ENCODE measurements at places on chromosomes 3 and 15.

GRCh38 chr3:40267937-40268724 lies 41.4 kb upstream of the EIF1B start:
- no peak for DNase-seq

GRCh38 chr3:184769382-184770170 lies 42.4 kb upstream of the VPS8 start:
- DNase-seq = no peak

GRCh38 chr3:44954962-44955361 lies 21.0 kb downstream of the ZDHHC3 start:
- no peak for DNase-seq

- DNase-seq = peak; percentile 9
These were observed 75.2 kb upstream of the MYZAP start for GRCh38 chr15:57516327-57517029.

- DNase-seq = peak; percentile 36
These were observed 4.1 kb upstream of the PAK6 start for GRCh38 chr15:40234783-40235182.

GRCh38 chr15:25713736-25714537 lies 149.2 kb downstream of the ATP10A start:
- no peak for DNase-seq

GRCh38 chr3:43338295-43338694 lies 52.0 kb downstream of the SNRK start:
- peak; percentile 5 for DNase-seq

DNA sequence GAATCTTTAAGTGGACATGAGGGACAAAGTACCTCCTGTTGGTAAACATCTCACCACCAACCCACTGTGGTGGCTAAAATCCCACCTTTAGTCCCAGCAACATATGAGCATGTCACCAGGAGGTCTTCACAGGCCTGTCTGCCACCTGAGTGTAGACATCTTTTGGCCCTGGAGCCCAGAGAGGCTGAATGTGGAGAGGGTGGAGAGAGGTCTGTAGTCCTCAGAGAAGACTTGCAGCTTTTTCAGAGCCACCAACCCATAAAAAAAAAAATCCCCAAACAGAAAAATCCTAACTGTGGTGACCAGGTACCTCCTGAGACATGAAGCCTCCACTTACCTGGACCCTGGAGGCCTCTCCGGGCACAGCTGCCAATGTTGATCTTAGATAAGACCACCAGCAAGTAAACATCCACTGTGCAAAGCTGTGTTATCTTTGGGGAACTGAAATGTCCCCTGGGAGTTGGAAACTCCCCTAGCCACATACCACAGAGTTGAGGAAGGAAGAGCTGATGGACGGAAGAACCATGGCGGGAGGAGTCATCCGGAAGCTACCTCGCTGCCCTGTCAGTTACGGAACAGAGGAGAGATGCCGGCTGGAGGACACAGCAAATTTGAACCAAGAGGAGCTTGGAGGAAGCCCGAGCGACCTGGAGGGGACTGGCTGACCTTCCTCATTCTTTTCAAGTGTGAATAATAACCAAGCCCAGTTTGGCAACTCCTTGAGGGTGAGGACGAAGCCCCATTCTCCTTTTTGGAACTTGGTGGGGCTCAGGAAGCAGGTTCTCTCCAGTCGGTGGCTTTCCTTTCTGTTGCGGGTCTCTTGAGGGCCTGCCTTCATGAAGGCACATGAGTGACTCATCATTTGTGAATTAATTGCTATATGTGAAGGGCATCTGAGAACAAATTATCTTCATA lies at the start of gene GHRL:
TSS of gene GHRL (minus strand) at position 443 of the 915 bp plus-strand sequence. CDS start 2,767 bp downstream, outside the sequence.
- DNase-seq = no peak

- DNase-seq = no peak
These were observed 8.6 kb upstream of the PPM1L start for GRCh38 chr3:160747422-160747821.

- no peak for DNase-seq
These were observed 54.3 kb upstream of the SMAD3 start for GRCh38 chr15:67010898-67011616.

GRCh38 chr3:56629451-56629850 lies 53.6 kb downstream of the TASOR start:
- no peak for DNase-seq

DNA sequence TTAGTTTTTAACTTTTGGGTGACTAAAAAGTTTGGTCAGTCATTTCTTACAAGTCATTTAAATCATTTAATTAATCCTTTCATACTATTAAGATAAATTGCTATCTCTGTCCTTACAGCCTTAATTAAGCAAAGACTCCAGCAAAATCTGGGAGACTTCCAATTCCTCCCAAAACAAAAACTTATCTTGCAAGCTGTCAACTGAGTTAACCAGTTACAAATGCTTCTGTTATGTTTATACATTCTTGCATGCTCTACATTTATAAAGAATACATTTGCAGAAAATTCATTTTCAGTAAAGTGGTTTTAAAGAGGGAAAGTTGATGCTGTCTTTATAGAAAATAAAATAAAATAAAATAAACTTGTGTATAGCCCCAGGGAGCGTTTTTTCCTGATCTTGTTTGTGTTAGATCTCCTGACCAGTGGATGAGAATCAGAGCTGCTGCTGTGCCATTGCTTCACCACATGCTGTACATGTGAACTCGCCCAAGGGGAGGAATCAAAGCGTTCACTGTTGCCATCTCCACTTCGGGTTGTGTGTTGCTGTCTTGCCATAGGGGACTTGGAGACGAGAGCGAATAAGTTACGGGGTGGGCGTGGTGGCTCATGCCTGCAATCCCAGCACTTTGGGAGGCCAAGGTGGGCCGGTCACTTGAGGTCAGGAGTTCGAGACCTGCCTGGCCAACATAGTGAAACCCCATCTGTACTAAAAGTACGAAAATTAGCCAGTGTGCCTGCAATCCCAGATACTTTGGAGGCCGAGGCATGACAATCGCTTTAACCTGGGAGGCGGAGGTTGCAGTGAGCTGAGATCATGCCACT lies 5.5 kb downstream of the CCR4 start:
- no peak for DNase-seq

DNA sequence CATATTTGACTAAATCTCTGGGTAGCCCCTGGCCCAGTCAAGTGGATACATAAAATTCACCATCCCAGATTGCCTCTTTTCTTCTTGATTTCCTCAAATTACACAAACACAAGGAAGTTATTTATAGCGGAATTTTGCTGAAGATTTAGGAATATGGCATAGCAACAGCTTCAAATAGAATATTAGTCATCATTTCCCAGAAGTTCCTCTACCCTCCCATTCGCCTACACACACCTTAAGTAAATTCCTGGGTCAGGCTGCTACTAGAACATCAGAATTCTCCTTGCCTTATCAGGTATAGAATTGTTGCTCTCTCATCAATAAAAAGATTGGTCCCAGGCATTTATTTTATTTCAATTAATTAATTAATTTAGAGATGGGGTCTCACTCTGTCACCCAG lies 31.6 kb downstream of the MESD start:
- no peak for DNase-seq

DNA sequence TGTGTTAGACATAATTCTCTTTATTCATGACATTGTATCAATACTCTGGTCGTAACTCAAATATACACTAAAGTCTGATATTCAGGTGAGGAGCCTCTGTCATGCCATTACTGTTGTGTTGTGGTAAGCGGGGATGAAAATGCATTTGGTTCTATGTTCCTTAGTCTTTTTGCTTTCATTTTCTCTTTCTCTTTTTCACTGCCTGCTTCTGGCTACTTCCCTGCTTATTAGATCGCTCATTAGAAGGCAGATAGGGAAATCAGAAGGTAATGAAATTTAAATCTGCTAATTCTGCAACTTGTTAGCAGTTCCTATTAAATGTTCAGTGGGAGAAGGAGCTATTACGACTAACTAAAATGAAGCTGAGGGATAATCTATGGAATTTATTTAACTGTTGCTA lies 345.0 kb downstream of the GRM7 start:
- DNase-seq = no peak

DNA sequence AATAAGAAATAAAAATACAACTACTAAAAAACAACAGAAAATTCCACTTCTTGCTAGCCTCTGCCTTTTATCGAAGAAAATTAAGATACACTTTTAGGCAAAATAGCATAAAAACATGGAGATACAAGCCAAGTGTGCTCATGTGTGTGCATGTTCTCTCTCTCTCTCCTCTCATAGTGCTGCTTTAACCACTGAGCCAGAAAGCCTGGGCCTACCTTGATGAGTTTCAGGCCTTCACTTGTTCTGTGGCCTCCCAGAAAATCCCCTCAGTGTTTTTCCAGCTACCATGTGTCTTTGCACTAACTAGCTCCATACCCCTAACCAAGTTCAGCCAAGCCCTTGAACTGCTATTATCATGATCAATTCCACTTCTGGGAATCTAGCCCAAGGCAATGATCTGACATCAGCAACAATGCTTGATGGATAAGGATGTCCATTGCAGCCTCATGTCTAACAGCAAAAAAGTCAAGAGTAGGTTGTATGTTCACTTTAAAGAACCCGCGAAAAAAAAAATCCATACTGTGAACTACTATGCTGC lies 18.1 kb downstream of the CYP11A1 start:
- DNase-seq = no peak

- DNase-seq = no peak
These were observed 18.5 kb downstream of the RYK start for GRCh38 chr3:134232151-134232550.

DNA sequence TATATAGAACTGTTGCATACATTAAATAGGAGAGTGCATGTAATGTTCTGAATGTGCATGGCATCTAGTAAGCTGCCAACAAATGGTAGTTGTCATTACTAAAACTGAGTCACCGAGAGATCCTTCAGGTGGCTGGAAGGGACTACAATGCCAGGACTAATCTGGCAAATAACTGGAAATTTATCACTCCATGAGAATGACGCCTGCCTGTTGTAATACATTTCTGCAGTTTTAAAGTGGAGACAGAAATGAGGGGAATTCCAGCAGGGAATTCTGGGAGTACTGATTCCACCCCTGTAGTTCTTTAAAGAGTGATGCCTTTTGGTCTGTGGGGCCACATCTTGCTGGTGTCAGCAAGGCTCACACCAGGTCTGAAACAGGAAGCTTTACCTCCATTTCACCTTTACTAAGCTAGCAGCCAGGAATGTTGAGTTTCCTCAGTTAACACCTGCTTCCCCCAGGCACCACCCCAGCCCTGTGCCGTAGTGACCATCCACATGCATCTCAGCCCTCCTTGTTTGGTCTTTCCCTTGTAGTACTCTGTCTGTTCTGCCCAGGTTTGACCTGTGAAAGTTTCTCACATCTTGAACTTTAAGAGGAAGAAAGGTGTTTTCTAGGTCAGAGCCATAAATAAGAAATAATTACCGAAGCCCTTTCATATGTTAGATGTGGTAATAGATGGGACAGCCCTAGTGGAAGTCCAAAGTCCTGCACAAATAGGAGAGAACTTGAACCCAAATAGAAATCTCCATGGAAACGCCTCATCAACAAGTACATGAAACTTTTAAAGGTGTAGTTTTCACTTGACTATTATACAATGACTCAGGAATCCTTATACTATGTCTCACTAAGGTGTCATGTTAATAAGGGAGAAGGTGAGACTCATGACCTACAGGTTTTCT lies 56.7 kb upstream of the LMOD3 start:
- peak; percentile 68 for DNase-seq
